NCI-H2029 treated with DMSO at 0.1 percent for 48 hours (cell line): ENCODE measurements at places on chromosomes 11 and 22.

GRCh38 chr11:62139526-62140303 is 15.9 kb downstream of the INCENP start:
- no peak for DNase-seq

DNA sequence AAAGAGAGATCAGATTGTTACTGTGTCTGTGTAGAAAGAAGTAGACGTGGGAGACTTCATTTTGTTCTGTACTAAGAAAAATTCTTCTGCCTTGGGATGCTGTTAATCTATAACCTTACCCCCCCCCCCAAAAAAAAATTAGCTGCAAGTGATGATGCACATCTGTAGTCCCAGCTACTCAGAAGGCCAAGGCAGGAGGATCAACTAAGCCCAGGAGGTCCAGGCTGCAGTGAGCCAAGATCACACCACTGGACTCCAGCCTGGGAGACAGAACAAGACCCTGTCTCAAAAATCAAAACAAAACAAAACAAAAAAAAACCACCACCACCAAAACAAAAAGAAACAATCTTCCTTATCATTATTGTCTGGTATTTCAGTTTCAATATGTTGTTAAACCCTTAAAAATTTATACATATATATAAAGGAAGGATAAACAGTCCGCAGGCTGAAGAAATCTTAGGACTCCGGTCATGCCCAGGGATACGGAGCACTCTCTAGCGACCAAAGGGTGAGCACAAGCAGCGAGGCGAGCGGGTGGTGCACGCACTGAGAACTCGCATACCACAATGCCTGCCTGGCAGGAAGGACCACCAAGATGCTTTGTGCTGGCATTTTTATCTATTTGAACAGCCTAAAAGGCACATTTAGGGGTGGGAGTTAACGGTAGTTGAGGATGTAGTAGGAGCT is 6.4 kb downstream of the POLDIP3 start:
- DNase-seq, result no peak

- DNase-seq, result no peak
Observed at GRCh38 chr11:117997823-117998579, 11.8 kb downstream of the IL10RA start.

GRCh38 chr11:66956689-66957290 is 1.4 kb downstream of the PC start:
- no peak for DNase-seq

DNA sequence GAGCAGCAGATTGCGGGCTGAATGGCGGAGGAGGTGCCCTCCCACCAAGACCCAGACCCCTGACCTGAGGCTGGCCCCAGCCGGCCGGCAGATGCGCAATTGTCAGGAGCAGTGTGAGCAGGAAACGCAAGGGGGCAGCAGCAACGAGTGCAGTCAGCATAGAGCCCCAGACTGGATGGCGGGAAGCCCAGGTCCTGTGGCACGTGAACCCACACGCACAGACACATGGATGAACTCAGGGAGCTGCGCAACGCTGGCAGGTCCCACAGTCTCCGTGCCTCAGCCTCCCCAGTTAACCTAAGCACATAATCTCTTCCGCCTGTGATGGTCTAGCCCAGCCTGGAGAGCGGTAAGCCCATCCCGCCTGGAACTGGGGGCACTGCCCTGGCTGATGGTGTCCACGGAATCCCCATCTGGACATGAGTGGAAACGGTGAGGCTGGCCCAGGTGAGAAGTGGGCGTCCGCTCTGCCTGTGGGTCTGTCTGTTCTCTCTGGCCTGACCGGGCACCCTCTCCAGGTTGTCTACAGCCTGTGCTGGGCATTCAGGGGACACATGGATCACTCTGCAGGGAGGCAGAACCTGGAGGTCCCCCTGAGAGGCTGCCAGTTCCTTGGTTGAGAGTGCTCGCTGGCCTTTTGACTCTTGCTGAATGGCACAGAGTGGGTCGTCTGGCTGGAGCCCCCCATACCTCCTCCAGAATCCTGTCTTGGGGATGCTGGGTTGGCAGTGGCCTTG is 626 bp upstream of the TBX10 start:
- no peak for DNase-seq

DNA sequence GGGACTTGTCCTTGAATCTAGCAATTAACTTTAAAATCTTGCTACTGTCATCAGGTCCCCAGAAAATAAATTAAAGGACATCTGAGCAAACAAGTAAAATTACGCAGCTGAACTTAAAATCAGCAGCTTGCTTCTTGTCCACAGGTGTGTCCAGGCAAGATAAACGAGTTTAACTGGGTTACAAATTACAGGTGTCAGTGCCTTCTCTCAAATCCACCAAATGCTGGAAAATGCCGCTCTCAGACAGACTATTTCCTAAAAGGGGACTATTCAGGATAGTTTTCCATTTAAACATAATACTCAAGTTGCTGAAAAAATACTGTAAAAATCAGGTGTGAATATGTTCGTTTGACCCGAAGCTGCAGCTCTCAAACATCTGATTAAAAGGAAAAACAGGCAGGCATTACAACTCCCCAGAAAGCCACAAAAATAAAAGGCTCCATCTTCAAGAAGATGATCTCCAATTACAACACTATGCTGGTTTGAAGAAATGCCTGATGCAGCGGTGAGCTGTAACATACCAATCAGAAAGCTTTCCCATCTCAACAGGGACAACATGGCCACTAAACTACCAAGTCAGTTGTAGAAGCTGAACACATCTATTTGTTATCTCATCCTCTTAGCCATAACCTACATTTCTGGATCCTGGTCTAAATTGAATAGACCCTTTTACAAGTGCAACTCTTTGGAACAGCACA is 82.1 kb downstream of the CADM1 start:
- no peak for DNase-seq

DNA sequence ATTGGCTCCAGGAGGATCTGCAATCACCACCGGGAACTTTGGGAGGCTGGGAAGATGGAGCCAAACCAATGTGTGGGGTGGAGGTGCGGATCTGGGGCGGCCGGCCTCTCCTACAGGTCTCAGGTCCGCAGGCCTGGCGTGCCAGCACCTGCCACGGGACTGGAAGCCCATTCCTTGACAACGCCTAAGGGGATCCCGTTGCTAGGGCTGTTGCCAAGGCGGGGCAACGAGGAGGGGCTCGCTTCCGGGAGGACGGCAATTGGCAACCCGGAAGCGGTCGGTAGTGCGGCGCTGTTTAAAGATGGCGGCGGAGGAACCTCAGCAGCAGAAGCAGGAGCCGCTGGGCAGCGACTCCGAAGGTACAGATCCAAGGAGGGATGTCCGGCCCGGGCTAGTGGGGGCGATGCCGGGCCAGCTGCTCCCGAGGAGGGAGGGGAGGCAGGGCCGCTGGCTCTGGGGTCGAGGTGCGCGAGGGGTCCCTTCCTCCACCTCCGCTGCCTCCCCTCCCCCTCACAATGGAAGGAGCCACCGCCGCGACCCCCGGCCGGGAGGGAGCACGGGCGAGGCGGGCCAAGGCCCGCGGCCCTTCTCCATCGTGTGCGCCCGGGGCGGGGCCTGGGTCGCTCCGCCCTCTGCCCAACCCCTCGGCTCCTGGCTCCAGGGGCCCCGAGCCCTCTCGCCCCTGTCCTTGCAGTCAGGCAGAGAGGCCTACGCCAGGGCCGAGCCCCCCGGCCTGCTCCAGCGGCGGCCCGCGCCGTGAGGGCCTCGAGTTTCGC is at the start of gene OTUB1:
Gene OTUB1, plus strand, starts transcription at position 283 of the 776 bp plus-strand sequence. Its CDS starts 19 bp downstream, at position 302.
- peak; percentile 76 for DNase-seq

DNA sequence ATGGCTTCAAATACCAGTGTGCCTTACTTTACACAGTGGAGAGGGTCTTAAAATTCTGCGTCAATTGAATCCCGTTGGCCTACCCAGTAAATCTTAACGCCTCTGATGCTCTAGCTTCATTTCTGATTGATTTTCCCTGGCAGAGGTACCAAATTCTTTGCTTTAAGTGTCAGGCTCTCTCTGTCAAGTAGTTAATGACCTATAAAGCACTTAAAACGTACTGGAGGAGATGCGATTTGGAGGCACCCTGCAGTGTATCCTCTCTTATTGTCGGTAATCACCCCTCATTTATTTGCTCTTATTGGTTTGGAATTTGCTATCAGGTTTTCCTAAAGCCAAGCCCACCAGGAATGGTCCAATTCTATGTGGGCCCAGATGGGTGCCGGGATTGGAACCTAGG is 59.2 kb downstream of the NFAM1 start:
- DNase-seq, result no peak

DNA sequence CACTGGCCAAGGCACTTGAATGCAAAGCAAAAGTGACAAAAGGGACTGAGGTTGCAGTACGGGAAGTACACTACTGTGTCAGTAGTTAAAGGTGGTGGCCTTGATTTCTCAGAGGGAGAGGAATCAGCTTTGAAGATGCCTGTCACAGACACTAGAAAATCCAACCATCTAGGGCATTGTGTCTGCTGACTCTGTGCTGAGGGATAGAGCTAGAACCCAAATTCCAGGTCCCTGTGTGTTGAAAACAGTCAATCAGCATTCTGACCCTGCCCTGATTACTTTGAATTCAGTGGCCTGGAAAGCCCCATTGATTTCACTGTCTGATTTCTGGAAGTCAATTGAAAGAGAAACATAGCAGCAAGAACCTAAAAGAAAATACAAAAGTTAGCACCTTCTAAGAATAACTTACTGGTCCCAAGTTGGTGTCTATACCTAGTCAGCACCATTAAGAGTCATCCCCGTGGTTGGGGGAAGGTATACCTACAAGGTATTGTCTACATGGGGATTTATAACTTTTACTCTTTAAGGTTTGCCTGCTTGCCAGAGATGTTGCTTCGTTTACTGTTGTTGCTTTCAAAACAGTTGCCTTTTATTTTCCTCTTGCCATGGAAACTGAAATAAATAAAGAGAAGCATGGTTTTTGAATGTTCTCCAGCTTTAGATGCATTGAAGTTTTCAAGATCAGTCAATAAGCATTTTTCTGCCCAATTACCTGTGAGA is 97.3 kb downstream of the PDHX start:
- no peak for DNase-seq

DNA sequence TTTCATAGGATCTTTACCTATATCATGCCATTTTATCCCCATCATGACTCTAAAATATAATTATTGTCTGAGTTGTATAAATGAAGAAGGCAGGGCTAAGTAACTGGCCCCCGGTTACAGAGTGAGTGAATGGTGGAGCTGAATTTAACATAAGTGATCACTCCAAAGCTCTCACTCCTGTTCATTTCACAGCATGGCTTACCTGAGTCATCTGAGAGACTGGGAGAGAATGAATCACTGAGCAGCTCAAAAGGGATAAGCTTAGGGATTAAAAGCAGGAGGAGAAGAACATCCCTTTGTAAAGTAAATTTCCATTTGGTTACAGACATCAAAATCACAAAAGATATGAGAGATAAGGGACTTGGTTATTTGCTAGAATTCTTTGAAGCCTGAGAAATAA is 294.0 kb upstream of the CTSC start:
- no peak for DNase-seq

DNA sequence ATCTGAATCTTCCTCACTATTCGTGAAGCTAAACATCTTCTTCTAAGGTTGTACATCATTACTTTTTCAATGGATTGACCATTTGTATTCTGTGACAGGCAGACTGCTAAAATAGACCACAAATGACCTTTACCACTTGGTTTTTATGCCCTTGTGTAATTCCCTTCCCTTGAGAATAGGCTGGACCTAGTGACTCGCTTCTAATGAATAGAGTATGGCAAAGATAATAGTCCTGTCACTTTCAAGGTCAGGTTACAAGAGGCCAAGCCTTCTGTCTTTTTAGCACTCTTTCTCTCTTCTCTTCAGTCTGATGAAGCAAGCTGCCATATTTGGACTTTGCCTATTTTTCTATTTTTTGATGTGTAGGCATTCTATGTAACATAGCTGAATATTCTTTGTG is 492.9 kb downstream of the SOX6 start:
- DNase-seq, result no peak

DNA sequence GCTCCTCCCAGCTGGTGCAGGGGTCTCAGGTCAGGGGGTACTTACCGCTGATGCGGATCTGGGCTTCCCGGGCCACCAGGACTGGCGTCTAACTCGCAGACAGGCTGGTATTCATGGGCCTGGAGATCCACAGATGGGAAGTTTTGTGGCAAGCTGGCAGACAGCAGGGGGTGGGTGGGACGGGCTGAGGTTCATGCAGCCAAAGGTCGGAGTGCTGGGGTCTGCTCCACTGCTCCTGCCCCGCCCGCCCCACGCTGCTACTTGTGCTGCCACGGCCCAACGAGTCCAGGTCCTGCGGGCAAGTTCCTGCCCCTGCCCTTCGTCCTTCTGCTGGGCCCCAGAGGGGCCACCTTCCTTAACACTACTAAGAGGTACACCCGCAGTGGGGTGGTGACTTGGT is 3.1 kb downstream of the ACY3 start:
- no peak for DNase-seq

DNA sequence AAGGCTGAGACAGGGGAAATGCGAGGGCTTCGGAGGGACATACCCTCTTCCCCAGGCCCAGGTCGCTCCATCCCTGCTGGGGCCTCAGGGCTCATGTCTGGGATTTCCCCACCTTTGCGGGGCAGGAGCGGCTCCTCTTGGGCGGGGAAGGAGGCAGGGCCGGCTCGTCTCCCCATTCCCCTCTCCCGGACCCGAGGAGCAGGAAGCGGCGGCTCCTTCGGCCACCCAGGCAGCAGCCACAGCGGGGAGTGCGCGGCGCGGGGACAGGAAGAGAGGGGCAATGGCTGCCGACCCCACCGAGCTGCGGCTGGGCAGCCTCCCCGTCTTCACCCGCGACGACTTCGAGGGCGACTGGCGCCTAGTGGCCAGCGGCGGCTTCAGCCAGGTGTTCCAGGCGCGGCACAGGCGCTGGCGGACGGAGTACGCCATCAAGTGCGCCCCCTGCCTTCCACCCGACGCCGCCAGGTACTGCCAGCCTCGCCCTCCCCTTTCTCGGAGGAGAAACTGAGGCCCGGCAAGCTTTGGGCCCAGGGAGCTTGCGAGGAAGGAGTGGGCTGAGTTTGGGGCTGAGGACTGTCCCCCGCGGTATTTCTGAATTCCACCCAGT is at the start of gene ANKK1:
Gene ANKK1, plus strand, starts transcription at position 175 of the 607 bp plus-strand sequence. Its CDS starts 106 bp downstream, at position 281.
- no peak for DNase-seq

- no peak for DNase-seq
Observed at GRCh38 chr11:28383456-28383855, 275.3 kb downstream of the METTL15 start.

- no peak for DNase-seq
Observed at GRCh38 chr11:61828629-61829407, 718 bp downstream of the FADS2 start.

DNA sequence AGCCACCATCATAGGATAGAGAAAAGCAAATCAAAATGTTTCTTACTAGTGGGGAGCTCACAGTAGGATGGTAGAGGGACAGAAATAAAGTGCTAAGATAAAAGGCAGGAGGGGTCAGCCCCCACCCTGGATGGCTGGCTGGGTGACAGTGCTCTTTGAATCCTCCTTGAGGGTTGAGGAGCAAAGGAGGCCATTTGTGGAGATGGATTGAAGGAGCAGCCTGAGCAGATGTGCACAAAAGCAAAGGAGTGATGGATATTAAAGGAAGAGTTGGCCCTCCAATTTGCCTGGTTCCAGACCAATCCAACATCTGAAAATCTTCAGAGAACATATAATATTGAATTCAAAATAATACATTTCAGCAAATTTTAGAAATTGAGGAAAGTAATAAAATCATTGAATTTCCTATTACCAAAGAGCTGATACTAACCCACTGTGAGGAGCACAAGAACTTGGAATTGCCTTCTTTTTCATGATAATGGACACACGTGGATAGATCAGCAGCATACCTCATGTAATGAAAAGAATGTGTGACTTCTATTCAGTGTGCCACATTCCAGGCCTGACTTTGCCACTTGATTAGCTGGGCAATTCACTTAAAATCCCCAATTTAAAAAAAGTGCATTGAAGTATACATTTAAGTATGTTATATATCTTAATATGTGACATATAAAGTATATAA is 287.0 kb downstream of the FAT3 start:
- no peak for DNase-seq
